Astrocyte (in vitro differentiated cells and primary cell): ENCODE measurements at places on chromosomes 2 and 18. TPM values are rescaled to one million over a fixed set of nuclear protein-coding genes. Genes with fewer than 3 reads are reported as not detected.

The AMER3 gene
- 0.07 TPM in 1 of 2 replicates, not detected in the other for total RNA-seq

The OSR1 gene
- 0.31 and 1.0 TPM in 2 replicates for total RNA-seq

The FRZB gene
- total RNA-seq = 0.67 and 0.77 TPM in 2 replicates

The CRYGC gene
- total RNA-seq = not detected in 2 replicates

The CRACDL gene
- total RNA-seq = 1.8 and 5.7 TPM in 2 replicates

- peaks cover 67% of the 10 kb centered on the region for H3K4me1 ChIP-seq
- H3K4me3 ChIP-seq = no peak overlapping the region
- H3K27ac ChIP-seq = peak overlapping the region; percentile 56
- DNase-seq = peak; percentile 85
- H3K36me3 ChIP-seq = peaks cover 19% of the 10 kb centered on the region
- H3K27me3 ChIP-seq = no peaks in the 10 kb centered on the region
Measured at GRCh38 chr2:234974501-234975385, 22.9 kb downstream of the SH3BP4 start.

- no peak overlapping the region for H3K27ac ChIP-seq
- H3K4me1 ChIP-seq = no peaks in the 10 kb centered on the region
- no peak overlapping the region for H3K4me3 ChIP-seq
Measured at GRCh38 chr2:182283512-182283911, 143.3 kb downstream of the PDE1A start.

GRCh38 chr2:120878970-120879369, 143.3 kb downstream of the GLI2 start:
- peaks cover 15% of the 10 kb centered on the region for H3K4me1 ChIP-seq
- H3K27ac ChIP-seq = no peak overlapping the region
- H3K4me3 ChIP-seq = no peak overlapping the region
- no peak for DNase-seq
- no peaks in the 10 kb centered on the region for H3K27me3 ChIP-seq

- H3K27me3 ChIP-seq = no peaks in the 10 kb centered on the region
- H3K36me3 ChIP-seq = no peaks in the 10 kb centered on the region
- H3K4me1 ChIP-seq = peaks cover 38% of the 10 kb centered on the region
- H3K27ac ChIP-seq = no peak overlapping the region
Measured at GRCh38 chr2:28666496-28667184, 85.0 kb upstream of the PPP1CB start.

DNA sequence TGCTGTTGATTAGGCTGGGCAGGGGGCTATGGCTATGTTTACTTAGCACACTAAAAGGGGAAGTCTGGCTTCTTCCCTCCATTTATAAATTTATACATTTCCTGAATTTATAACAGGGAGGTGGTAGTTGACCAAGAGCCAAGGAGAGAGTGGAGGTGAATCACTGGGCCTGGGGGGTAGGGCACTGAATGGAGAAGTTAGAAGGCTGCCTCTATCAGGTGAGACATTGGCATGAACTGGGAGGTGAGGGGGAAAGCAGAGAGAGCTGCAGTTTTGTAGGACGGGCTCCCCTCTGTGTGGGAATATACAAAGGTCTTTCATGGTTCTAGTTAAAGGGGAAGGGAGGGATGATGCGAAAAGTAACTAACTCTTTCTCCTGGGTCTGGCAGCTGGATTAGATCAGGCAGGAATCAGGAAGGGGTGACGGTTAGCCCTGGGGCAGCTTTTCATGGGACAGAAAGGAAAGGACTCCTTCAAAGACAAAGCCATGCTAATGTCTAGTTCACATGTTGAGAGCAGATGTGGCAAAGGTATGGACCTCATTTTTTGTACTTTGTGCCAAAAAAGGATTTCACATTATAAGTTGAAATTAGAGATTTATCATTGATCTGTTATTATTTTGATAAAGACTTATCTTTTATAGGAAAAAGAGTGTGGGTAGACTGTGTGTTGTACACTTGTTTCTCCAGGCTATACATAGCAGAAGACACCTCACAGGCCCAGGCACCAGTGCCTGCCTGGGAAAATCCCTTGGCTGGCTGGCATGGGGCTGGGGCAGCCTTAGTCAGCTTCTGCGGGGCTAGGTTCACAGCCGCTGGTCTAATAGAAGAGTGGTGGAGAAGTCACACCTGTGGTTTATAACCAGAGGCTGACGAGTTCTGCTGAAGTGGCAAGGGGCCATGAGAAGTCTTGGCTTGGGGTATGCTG, 158.7 kb downstream of the CLIP4 start:
- no peaks in the 10 kb centered on the region for H3K36me3 ChIP-seq
- peaks cover 29% of the 10 kb centered on the region for H3K27me3 ChIP-seq
- no peaks in the 10 kb centered on the region for H3K4me1 ChIP-seq
- no peak overlapping the region for H3K27ac ChIP-seq

DNA sequence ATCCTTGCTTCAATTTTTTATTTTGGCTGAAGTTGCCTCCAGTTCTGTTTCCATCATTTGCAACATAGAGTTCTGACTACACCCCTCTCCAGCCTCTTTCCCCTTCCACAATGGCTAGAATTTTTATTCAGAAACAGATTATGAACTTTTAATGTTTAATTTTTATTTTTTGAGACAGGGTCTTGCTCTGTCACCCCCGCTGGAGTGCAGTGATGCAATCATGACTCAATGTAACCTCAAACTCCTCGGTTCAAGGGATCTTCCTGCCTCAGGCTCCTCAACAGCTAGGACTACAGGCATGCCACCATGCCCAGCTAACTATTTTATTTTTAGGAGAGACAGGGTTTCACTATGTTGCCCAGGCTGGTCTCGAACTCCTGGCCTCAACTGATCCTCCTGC, 2.8 kb downstream of the NTSR2 start:
- no peaks in the 10 kb centered on the region for H3K4me1 ChIP-seq
- peaks cover 26% of the 10 kb centered on the region for H3K27me3 ChIP-seq
- H3K36me3 ChIP-seq = no peaks in the 10 kb centered on the region
- no peak overlapping the region for H3K4me3 ChIP-seq

DNA sequence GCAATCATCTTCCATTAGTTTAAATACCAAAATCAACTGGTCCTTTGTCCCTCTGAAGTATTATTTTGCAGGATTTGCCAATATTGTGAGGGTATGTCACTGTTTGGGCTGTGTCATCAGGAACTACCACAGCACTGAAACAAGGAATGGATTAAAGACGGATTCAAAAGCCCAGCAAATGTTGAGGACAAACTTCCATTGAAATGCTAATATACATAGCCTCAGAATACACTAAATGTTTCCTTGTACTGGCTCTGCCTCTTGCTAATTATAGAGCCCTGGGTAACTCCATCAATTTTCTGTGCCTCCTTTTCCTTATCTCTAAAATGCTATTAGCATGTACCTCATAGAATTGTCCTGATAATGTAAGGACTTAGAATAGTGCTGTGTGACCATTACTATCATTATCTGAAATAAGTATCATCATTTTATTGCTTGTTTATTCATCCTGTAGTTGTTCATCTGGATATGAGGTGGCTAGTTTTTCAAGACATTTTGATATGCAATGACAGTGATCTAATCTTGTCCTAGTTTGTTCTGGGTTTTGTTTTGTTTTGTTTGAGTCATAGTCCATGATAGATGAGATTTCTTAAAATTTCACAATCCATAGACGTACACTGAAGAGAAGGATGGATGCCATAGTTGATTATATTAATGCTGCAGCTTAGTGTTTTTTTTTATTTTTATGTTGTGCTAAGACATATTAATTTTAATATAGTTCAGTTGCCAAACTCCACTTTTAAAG, 333.4 kb upstream of the KCNH7 start:
- H3K4me3 ChIP-seq = no peak overlapping the region
- H3K27me3 ChIP-seq = no peaks in the 10 kb centered on the region
- no peaks in the 10 kb centered on the region for H3K36me3 ChIP-seq
- H3K27ac ChIP-seq = no peak overlapping the region
- H3K4me1 ChIP-seq = no peaks in the 10 kb centered on the region
- DNase-seq = no peak

DNA sequence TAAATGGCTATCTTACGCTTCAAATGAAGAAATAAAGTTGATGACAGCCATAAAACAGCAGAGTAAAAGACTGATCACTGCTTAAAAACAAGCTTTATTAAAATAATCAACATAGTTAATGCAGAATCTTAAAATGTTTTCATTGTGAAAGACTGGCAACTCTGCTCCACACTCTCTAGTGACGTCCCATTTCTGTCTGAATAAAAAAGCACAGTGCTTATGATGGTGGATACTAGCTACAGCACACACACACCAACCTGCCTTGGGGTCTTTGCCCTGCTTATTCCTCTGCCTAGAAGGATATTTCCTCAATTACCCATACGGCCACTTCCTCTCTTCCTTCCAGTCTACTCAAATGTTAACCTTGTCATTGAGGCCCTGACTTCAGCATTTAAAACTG, 19.1 kb downstream of the C1D start:
- no peaks in the 10 kb centered on the region for H3K27me3 ChIP-seq
- H3K4me1 ChIP-seq = peaks cover 5% of the 10 kb centered on the region
- no peak for DNase-seq
- H3K27ac ChIP-seq = peak overlapping the region; percentile 76
- no peak overlapping the region for H3K4me3 ChIP-seq
- H3K36me3 ChIP-seq = no peaks in the 10 kb centered on the region

DNA sequence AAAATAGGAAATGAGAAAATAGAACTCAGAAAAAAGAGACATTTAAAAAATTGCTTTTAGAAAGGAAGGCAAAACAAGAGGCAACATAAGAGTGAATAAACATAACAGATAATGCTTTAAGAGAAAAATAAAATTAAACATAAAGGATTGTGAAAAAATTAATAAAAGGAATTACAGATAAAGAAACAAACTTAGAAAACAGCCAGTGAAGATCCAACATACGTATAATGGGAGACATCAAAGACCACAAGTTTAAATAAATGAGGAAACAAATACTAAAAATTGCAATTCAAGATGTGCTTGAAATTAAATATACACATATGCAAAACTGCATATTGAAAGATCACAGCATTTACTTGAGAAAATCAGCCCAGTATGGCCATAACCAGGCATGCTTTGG, 448.9 kb downstream of the NBAS start:
- DNase-seq = peak; percentile 47
- no peaks in the 10 kb centered on the region for H3K4me1 ChIP-seq
- H3K36me3 ChIP-seq = no peaks in the 10 kb centered on the region
- H3K4me3 ChIP-seq = no peak overlapping the region

- H3K27me3 ChIP-seq = no peaks in the 10 kb centered on the region
- no peaks in the 10 kb centered on the region for H3K36me3 ChIP-seq
- peaks cover 10% of the 10 kb centered on the region for H3K4me1 ChIP-seq
- H3K4me3 ChIP-seq = no peak overlapping the region
Measured at GRCh38 chr2:226963528-226963927, 127.7 kb downstream of the RHBDD1 start.
